Vagina (tissue), 2 donors: ENCODE measurements at places on chromosomes 1 and 21.

- H3K27me3 ChIP-seq, result no peaks in the 10 kb centered on the region
- no peak overlapping the region for H3K27ac ChIP-seq
- H3K36me3 ChIP-seq, result no peaks in the 10 kb centered on the region
- DNase-seq, result no peak
- H3K4me1 ChIP-seq, result no peaks in the 10 kb centered on the region
- H3K4me3 ChIP-seq, result no peak overlapping the region
These were observed 311.2 kb downstream of the NFIA start for GRCh38 chr1:61393575-61393974.

GRCh38 chr1:92708368-92708950 is 76.4 kb downstream of the EVI5 start:
- DNase-seq, result no peak
- no peak overlapping the region for H3K4me3 ChIP-seq
- H3K4me1 ChIP-seq, result no peaks in the 10 kb centered on the region
- no peaks in the 10 kb centered on the region for H3K36me3 ChIP-seq
- H3K27me3 ChIP-seq, result no peaks in the 10 kb centered on the region

- no peak for DNase-seq
- H3K27ac ChIP-seq, result no peak overlapping the region
- H3K4me1 ChIP-seq, result no peaks in the 10 kb centered on the region
- H3K27me3 ChIP-seq, result no peaks in the 10 kb centered on the region
- H3K4me3 ChIP-seq, result no peak overlapping the region
These were observed 445.6 kb downstream of the PLPP3 start for GRCh38 chr1:56133522-56134472.

DNA sequence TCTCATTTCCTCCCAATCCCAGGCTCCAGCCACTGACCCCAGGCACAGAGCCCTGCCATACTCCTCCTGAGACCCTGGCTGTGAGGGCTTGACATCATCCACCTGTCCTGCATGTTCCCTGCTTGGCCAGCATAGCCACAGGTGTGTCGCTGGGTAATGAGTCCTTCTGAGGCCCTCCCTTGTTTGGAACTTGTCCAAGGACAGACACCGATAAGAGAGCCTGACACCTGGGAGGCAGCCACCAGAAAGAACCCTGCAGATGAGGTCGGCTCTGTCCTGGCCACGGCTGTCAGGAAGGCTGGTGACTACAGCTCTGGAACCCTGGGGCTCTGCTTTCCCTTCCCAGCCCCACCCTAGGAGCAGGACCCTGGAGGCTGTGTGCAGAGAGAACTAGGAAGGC is 34.6 kb downstream of the TMEM63A start:
- peaks cover 24% of the 10 kb centered on the region for H3K4me1 ChIP-seq
- H3K4me3 ChIP-seq, result no peak overlapping the region
- no peak overlapping the region for H3K27ac ChIP-seq
- peaks cover 56% of the 10 kb centered on the region for H3K36me3 ChIP-seq
- no peaks in the 10 kb centered on the region for H3K27me3 ChIP-seq
- DNase-seq, result peak; percentile 74
